Large intestine (tissue), 12 donors: ENCODE measurements at places on chromosomes 1 and 21. TPM values are rescaled to one million over a fixed set of nuclear protein-coding genes. Genes with fewer than 3 reads are reported as not detected.

GRCh38 chr1:200376528-200376927, 33.3 kb downstream of the ZNF281 start:
- no peak overlapping the region for H3K27ac ChIP-seq
- no peaks in the 10 kb centered on the region for H3K4me1 ChIP-seq
- H3K4me3 ChIP-seq, result no peak overlapping the region
- no peaks in the 10 kb centered on the region for H3K36me3 ChIP-seq
- no peak for DNase-seq

DNA sequence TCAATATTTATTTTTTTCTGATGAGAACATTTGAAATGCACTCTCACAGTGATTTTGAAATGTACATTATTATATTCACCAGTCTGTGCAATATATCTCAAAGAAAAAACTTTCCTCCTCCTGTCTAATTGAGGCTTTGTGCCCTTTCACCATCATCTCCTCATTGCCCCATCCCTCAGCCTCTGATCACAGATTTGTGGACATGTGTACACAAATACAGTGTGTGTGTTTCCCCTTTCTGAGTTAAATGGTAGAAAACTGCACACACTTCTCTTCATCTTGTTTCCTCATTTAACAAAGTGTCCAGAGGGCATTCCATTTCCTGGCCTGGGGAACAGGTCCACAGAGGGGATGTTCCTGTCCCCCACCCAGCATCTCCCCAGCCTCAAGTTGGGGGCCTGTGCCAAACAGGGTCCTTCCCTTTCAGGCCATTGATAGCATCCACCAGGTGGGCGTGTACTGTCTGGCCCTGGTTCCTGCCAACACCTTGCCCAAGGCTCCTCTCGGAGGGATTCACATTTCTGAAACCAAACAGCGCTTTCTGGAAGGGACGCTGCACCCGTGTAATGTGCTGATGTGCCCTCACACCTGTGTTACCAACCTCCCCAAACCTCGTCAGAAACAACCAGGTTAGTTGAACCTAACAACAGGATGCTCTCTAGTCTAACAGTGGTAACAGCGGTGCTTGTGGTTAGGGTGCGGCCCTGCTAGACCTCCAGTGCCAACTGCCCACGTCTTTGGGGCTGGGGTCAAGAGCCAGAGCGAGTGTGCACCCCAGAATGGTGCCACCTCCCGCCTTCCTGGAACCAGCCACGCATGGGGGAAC, 54.6 kb downstream of the S100B start:
- no peaks in the 10 kb centered on the region for H3K27me3 ChIP-seq
- DNase-seq, result no peak
- H3K4me3 ChIP-seq, result no peak overlapping the region
- H3K4me1 ChIP-seq, result no peaks in the 10 kb centered on the region
- H3K36me3 ChIP-seq, result peaks cover 77% of the 10 kb centered on the region

- DNase-seq, result no peak
- H3K4me3 ChIP-seq, result no peak overlapping the region
- H3K4me1 ChIP-seq, result no peaks in the 10 kb centered on the region
- H3K27me3 ChIP-seq, result no peaks in the 10 kb centered on the region
Observed at GRCh38 chr21:30713766-30714165, 4.8 kb downstream of the KRTAP21-3 start.

- H3K4me3 ChIP-seq, result no peak overlapping the region
- DNase-seq, result peak; percentile 92
- H3K4me1 ChIP-seq, result peaks cover 13% of the 10 kb centered on the region
- no peak overlapping the region for H3K27ac ChIP-seq
- H3K36me3 ChIP-seq, result no peaks in the 10 kb centered on the region
- H3K27me3 ChIP-seq, result no peaks in the 10 kb centered on the region
Observed at GRCh38 chr1:88180449-88181108, 503.5 kb upstream of the PKN2 start.

GRCh38 chr1:88300752-88301263, 383.3 kb upstream of the PKN2 start:
- no peak for DNase-seq
- no peak overlapping the region for H3K4me3 ChIP-seq
- H3K27me3 ChIP-seq, result no peaks in the 10 kb centered on the region
- H3K4me1 ChIP-seq, result no peaks in the 10 kb centered on the region
- no peaks in the 10 kb centered on the region for H3K36me3 ChIP-seq

- no peaks in the 10 kb centered on the region for H3K36me3 ChIP-seq
- H3K27ac ChIP-seq, result no peak overlapping the region
- H3K4me1 ChIP-seq, result no peaks in the 10 kb centered on the region
- no peak for DNase-seq
- H3K4me3 ChIP-seq, result no peak overlapping the region
- no peaks in the 10 kb centered on the region for H3K27me3 ChIP-seq
Observed at GRCh38 chr21:32140151-32140550, 138.7 kb downstream of the MIS18A start.

- H3K4me1 ChIP-seq, result peaks cover 18% of the 10 kb centered on the region
- peaks cover 6% of the 10 kb centered on the region for H3K27me3 ChIP-seq
- H3K4me3 ChIP-seq, result peak within 1 kb of the TSS; percentile 50
- no peaks in the 10 kb centered on the region for H3K36me3 ChIP-seq
Observed at GRCh38 chr1:32702599-32703478, at the start of gene SYNC. Gene SYNC, minus strand, starts transcription at chr1:32702770. Its CDS starts 110 bp downstream, at chr1:32702660.

GRCh38 chr21:31293986-31294385, 50.1 kb downstream of the TIAM1 start:
- peaks cover 4% of the 10 kb centered on the region for H3K4me1 ChIP-seq
- H3K27me3 ChIP-seq, result no peaks in the 10 kb centered on the region
- H3K27ac ChIP-seq, result no peak overlapping the region
- H3K4me3 ChIP-seq, result no peak overlapping the region

The SLC44A3 gene
- polyA plus RNA-seq, result 70.5 TPM

- peaks cover 13% of the 10 kb centered on the region for H3K27me3 ChIP-seq
- H3K4me1 ChIP-seq, result peaks cover 42% of the 10 kb centered on the region
- DNase-seq, result peak; percentile 79
Observed at GRCh38 chr1:8314346-8315280, 3.3 kb upstream of the SLC45A1 start.

DNA sequence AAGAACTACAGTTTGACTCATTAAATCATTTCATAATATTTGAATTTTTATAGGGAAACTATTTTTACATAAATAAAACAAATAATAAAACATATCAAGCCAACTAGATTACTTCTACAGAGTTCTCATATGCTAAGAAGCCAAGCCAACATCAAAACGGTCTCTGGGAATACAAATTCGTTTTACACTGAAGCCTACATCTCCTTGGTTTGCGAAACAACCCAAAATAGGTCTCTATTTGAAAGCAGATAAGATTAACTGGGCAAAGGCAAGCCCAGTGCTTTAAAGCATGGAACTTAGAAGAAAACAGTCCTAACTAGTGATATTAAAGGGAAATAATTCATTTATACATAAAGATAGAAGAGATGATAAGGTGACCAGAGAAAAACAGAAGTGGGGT, 25.3 kb downstream of the MIXL1 start:
- no peak overlapping the region for H3K4me3 ChIP-seq
- no peaks in the 10 kb centered on the region for H3K27me3 ChIP-seq
- no peak for DNase-seq
- H3K36me3 ChIP-seq, result peaks cover 4% of the 10 kb centered on the region
- H3K4me1 ChIP-seq, result no peaks in the 10 kb centered on the region

GRCh38 chr1:31700468-31701090, 3.2 kb downstream of the COL16A1 start:
- H3K36me3 ChIP-seq, result peaks cover 43% of the 10 kb centered on the region
- peak overlapping the region; percentile 95 for H3K27ac ChIP-seq
- no peak for DNase-seq
- no peak overlapping the region for H3K4me3 ChIP-seq
- peaks cover 4% of the 10 kb centered on the region for H3K27me3 ChIP-seq
- peaks cover 48% of the 10 kb centered on the region for H3K4me1 ChIP-seq

- no peak overlapping the region for H3K27ac ChIP-seq
- H3K4me1 ChIP-seq, result no peaks in the 10 kb centered on the region
- H3K36me3 ChIP-seq, result no peaks in the 10 kb centered on the region
- no peak overlapping the region for H3K4me3 ChIP-seq
Observed at GRCh38 chr1:117346206-117346928, 20.9 kb upstream of the MAN1A2 start.

The NBPF9 gene
- 26.7 TPM for polyA plus RNA-seq

The C1orf141 gene
- polyA plus RNA-seq, result 0.22 TPM

The LDLRAD1 gene
- polyA plus RNA-seq, result 0.51 TPM

DNA sequence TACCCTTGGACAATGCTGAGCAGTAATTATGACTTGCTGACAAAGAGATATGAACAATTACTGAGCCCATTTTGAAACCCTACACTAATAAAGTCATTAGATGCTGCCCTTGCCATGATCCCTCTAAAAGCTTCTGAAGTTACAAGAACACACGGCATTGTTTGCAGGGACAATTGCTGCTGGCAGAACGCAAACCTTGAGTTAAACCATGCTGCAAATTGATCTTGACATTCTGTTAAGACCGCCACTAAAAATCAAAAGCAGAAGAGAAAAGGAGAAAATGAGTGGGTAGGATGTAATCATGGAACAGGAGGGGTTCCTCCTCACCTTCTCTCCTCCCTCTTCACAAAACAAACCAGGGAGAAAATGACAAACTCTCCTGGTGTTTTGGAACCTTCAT, 136.2 kb upstream of the DMRTA2 start:
- peaks cover 10% of the 10 kb centered on the region for H3K36me3 ChIP-seq

The DPYD gene
- 32.5 TPM for polyA plus RNA-seq

DNA sequence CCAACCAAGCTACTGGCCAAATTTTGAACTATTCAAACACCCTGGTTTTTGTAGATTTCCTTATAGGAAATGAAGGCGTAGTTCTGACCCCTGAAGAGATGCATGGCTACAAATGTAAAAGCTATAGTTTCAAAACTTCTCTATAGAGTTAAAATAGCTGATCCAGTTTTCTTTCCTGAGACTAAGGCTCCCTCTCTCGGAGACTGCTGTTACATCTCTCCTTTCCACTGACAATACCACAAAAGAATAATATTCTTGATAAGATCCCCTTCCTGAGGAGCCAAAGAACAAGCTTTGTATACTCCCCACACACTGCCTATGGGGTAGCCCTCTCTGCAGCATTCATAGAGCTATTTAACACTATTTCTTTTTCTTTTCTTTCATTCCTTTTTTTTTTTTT, 6.7 kb upstream of the CFAP126 start:
- H3K4me1 ChIP-seq, result no peaks in the 10 kb centered on the region
- no peak for DNase-seq
- no peaks in the 10 kb centered on the region for H3K27me3 ChIP-seq
- H3K36me3 ChIP-seq, result no peaks in the 10 kb centered on the region
- H3K27ac ChIP-seq, result no peak overlapping the region

DNA sequence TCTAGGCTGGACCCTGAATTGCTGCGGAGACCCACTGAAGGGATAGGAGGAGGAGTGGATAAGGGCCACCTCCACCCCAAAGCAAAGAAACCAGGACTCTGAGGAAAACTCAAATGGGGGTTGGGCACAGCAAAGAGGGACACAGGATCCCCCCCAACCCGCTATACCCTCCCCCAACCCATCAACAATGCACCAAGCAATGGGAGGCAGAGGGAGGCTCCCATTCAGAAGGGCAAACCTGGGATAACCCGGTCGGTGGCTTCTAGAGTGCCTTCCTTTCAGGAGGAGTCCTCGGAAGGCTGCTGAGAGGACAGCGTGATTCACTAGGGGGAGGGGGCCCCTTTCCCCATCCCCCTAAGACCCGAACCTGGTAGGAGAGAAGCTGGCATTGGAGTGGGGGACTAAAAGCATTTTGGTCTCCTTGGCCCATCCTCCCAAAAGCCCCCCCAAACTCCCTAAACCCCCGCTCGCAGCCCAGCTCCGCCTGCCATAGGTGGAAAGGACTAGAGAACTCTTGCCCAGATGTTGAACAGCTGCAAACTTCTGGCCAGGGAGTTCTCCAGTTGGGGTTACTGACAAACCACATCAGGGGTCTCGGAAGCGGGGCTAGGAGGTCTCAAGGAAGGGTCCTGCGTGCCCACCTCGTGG, 1.3 kb downstream of the MEF2D start:
- peak overlapping the region; percentile 96 for H3K4me3 ChIP-seq
- peak overlapping the region; percentile 57 for H3K27ac ChIP-seq
- H3K27me3 ChIP-seq, result no peaks in the 10 kb centered on the region
- H3K36me3 ChIP-seq, result peaks cover 7% of the 10 kb centered on the region
- DNase-seq, result peak; percentile 54

DNA sequence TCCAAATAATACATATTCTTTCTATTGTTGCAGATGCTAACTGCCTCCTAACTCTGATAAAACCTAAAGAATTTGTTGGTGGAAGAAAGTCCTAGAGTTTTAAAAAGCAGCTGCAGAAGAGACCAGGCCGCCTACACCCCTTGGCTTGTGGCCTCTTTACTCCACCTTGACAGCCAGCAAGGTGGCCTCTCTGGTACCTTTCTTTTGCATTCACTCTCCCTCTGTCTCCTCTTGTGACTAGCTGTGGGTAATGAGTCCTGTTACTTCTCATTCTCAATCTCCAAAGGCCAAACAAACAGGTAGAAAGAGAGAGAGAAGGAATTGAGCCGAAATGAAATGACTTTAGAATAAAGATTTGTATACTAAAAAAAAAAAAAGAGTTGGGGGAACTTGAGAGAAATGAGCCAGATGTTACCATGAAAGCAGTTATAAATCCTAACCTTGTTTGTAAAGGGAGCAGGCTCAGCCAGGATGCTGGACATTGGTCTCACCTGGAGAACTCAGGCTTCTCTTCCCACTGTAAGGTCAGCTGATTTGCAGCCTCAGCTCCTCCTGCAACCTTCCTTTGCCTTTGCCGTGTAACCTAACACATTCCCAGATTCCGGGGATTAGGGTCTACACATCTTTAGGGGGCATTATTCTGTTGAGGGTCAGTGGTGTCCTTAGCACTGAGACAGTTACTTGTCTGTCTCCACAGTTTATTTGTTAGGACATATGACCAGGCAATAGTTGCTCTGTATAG, 164.1 kb upstream of the IRF2BP2 start:
- no peaks in the 10 kb centered on the region for H3K27me3 ChIP-seq
- H3K4me1 ChIP-seq, result peaks cover 18% of the 10 kb centered on the region
- no peak overlapping the region for H3K4me3 ChIP-seq
- no peak overlapping the region for H3K27ac ChIP-seq
- no peaks in the 10 kb centered on the region for H3K36me3 ChIP-seq

The CNR2 gene
- polyA plus RNA-seq, result 0.06 TPM

DNA sequence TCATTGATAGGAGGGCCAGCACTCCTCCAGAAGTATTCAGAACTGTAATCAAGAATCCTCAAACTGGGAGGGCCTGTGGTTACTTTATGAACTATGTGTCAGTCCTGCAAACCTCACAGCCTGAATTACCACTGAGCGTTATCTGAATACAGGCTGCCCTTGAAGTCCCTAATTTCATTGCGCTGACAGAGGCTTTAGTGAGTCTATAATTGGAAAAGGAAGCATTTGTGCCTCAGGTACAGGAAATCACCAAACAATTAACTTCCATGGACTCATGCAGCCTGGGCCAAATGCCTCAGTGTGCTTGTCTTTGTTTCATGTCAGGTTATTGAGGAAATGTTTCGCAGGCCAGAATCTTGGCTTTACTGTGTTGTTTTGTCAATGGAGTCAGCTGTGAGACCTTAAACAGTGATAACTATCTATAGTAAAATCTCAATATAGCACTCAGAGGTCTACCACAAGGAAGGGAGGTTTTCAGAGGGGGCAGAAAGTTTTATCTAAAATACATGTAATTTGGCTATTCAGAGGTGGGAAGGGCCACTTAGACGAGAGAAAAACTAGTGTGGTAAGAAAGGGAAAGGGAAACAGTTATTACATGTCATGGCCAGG, 32.9 kb upstream of the DOCK7 start:
- H3K36me3 ChIP-seq, result no peaks in the 10 kb centered on the region
- H3K4me1 ChIP-seq, result peaks cover 14% of the 10 kb centered on the region
- no peaks in the 10 kb centered on the region for H3K27me3 ChIP-seq
- peak overlapping the region; percentile 25 for H3K27ac ChIP-seq
- H3K4me3 ChIP-seq, result no peak overlapping the region

The HSPB7 gene
- polyA plus RNA-seq, result 13.2 TPM
